ENCODE measurements at places on chromosomes 2 and 18.

DNA sequence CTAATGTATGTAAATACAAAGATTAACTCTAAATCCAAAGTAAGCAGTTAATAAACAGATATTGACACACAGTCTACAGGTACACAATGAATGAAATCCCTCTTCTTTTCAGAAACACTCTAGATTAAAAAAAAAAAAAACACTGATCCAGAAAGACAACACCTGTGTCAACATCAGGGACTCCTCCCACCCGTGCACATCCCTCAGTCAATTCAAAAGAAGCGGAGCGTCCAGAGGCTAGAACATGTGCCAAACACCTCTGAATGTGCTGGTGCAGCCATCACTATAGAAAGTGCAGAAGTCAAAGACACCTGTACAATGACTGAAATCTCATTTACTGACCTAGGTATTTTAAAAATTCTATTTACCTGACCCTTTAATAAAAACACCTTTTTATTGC is 622.6 kb upstream of the ID2 start:
- no peak for DNase-seq

DNA sequence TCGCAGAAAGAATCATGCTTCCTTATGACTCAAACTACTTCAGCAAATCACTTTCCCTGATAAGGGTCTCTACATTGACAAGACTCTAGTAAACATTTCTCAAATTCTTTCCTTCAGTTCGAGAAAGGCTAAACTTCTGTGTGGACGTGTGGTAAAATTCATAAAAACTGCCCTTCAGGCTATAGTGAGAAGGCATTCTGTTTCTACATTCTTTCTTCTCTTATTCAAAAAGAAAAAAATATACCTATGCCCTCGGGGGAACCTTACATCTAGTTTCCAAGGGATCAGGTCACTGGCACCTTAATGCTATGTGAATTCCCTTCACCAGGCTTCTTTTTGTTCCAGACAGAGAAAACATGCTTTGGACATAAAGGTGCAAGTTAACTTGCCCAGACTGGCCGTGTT is 4.9 kb downstream of the VIT start:
- DNase-seq = no peak

DNA sequence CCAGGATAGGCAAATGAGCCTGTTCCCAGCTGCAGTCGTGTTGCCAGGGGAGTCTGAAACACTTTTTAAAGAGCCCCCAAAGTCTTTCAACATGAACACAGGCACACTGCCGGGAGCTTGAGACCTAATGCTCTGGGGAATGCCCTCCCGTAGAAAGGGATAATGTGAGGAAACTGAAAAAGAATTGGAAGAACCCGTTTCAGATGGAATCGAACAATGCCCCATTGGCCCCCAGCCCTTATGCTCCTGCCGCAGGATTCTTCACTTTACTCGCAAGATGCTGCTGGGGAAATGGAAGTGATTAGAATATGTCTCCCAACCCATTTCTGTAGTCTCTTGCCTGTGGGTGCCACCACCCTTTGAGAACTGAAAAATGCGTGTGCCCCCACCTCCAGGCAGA is 136.3 kb upstream of the GATA6 start:
- no peak for DNase-seq

DNA sequence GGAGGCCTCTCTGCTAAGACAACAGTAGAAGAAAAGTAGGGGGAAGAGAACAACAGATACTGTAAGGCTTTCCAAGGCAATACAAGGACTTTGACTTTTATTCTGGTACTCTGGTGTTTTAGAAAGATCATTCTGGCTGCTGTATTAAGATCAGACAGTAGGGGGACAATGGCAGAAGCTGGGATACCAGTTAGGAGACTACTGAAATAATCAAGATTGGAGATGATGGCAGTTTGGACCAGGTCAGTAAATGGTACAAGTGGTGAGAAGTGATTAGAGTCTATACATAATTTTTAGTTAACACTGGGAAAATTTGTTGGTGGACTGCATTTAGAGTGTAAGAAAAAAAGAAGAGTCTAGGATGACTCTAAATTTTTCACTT is 139.7 kb downstream of the ROCK1 start:
- DNase-seq = no peak
